ENCODE measurements at places on chromosomes 5 and 9.

- no peak for DNase-seq
Observed at GRCh38 chr5:100647461-100648230, 112.5 kb downstream of the FAM174A start.

GRCh38 chr9:79012561-79012960 lies 559.2 kb upstream of the TLE4 start:
- no peak for DNase-seq

DNA sequence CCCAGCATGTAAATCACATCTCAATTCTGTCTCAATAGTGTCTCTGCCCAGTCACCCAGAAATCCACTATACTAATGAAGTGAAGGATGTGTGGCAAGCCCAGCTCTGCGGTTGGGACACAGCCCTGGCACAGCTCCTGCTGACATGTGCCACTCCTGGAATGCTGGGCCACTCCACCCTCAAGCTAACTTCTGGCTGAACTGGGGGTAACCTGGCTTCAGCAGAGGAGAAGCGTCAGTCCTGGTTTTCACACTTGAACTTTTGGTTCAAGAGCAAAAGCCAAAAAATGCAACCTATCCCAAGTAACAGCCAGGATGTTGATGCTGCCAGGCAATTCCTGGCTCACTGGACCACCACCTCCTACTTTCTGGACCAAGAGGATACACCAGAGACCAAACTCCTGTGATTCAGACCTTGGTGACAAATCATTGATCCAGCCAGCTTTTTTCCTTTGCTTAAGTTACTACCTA lies 86.4 kb downstream of the ARRDC3 start:
- DNase-seq = no peak

DNA sequence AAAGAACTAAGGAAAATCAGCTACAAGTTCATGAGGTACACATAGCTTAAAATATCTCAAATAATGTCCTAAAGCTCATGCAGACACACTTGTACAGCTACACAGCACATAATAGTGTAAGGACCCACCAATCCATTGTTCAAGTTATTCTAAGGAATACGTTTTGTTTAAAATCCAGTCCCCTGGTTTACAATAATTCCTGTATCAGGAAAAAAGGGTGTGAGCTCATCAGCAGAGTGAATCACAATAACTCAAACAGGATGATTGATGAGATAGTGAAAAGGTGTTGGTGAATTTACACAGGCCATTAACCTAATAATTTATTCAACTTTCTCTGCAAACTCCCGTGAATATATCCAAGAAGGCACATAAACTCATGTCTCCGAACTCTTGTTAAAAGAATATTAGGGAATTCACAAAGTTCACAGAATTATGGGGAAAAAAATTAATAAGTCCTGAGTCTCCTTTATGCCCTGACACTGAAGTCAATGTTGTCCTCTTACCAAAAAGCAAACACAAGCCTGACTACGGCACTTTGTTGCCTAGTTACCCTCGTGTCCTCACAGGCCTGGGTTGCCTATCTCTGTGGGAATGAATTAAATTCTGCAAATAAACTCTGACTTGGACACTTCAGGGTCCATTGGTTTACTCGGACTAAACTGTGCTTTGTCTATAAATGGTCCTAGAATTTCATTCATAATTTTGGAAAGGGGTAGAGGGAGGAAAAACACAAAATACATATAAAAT lies 142.8 kb upstream of the PDE4D start:
- DNase-seq = no peak

DNA sequence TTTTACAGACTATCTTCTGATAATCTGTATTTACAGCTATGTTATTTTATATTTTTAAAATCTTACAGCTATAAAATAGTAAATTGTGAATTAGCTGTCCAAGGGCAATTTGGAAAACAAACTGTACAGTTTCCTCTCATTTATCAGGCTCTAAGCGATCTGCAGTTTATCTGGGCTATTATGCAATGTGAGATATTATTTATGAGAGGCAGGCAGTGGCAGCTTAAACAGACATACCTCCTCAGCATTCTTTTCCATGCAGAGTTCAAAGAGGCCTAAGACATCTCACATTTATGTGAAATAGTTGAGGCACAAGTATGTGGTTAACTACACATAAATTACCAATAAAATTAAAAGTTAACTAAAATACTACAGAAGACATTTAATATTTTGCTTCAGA lies 10.2 kb downstream of the NIPSNAP3B start:
- no peak for DNase-seq

GRCh38 chr5:161925960-161926359 lies 78.0 kb downstream of the GABRA1 start:
- no peak for DNase-seq

DNA sequence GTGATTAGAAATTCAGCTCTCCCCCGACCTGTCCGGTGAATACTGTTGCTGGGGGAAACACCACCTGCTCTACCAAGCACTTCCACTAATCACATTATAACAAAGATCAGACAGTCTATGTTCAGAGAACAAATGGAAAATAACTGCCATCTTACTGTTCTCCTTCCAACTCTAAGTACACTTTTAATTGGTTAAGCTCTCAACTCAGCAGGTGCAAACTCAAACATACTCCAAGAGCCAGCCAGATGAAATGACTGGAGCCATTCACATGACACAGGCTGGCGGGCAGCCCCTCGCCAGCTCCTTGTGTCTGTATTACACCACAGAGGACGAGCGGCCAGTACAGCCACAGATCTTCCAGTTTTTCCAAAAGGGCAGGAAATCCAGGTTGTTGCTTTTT lies 16.1 kb downstream of the LIFR start:
- DNase-seq = no peak

DNA sequence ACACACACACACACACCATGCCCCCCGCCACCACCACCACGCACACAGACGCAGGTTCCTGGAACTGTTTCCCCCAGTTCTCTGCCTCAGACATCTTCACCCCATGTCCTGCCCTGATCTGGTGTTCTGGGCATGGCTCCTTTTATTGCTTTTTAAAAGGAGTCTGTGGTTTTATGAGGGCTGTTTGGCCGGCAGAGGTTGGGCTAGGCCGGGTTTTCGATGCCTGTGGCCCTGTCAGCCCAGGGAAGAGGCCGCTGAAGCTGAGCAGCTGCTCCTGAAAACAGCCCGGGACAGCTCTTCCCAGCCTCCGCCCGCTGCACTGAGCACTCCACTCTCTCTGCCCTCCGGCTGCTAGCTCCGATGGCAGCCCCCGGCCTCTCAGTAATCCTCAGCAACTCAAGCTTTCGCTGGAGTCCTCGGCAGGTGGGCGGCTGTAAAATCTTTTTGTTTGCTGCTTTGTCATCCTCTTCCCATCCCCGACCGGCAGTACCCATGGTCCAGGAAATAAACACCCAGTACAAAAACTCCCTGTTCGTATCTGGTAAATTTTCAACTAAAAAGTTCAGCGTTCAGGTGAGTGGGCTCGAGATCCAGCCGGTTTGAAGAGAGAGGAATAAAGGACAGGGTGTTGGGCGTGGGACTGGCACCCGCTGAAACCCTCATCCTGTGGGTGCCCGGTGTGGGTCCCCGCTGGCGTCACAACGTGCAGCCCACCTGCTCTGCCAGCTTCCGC lies 103.0 kb upstream of the ERCC6L2 start:
- no peak for DNase-seq

GRCh38 chr5:126490167-126490940 lies 67.1 kb downstream of the GRAMD2B start:
- DNase-seq = no peak
